ENCODE measurements at places on chromosomes 13 and 19. TPM values are rescaled to one million over a fixed set of nuclear protein-coding genes. Genes with fewer than 3 reads are reported as not detected.

- H3K27me3 ChIP-seq, result no peaks in the 10 kb centered on the region
- H3K4me1 ChIP-seq, result peaks cover 28% of the 10 kb centered on the region
- H3K27ac ChIP-seq, result no peak within 1 kb of the TSS
- H3K4me3 ChIP-seq, result peak within 1 kb of the TSS; percentile 79
- peaks cover 3% of the 10 kb centered on the region for H3K36me3 ChIP-seq
- no peak for DNase-seq
Measured at GRCh38 chr19:35742121-35742724, at the start of gene IGFLR1. Gene IGFLR1, minus strand, starts transcription at chr19:35742452. Its CDS starts 1,272 bp downstream, at chr19:35741180.

DNA sequence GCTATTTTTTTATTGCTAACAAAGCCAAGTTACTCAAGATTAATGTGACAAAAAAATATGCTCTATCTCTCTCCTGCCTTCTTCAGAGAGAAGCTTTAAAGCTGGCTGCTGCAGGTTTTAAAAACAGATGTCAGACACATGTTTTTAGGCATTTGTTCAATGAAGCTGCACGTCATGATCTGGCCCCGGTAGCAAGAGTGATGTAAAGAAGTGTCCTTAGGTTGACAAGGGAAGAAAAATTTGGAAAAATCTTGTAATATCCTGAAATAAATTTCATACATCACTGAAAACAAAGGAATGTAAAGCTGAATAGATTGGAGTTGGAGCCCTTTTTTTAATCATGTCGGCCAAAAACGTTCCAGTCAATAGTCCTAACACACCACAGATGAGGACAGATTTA is 531.4 kb upstream of the NBEA start:
- no peaks in the 10 kb centered on the region for H3K27me3 ChIP-seq
- no peak overlapping the region for H3K4me3 ChIP-seq
- no peaks in the 10 kb centered on the region for H3K4me1 ChIP-seq

- H3K27me3 ChIP-seq, result no peaks in the 10 kb centered on the region
- H3K27ac ChIP-seq, result no peak overlapping the region
- H3K4me1 ChIP-seq, result no peaks in the 10 kb centered on the region
- no peaks in the 10 kb centered on the region for H3K36me3 ChIP-seq
Measured at GRCh38 chr13:40070357-40070756, 414.9 kb downstream of the COG6 start.

DNA sequence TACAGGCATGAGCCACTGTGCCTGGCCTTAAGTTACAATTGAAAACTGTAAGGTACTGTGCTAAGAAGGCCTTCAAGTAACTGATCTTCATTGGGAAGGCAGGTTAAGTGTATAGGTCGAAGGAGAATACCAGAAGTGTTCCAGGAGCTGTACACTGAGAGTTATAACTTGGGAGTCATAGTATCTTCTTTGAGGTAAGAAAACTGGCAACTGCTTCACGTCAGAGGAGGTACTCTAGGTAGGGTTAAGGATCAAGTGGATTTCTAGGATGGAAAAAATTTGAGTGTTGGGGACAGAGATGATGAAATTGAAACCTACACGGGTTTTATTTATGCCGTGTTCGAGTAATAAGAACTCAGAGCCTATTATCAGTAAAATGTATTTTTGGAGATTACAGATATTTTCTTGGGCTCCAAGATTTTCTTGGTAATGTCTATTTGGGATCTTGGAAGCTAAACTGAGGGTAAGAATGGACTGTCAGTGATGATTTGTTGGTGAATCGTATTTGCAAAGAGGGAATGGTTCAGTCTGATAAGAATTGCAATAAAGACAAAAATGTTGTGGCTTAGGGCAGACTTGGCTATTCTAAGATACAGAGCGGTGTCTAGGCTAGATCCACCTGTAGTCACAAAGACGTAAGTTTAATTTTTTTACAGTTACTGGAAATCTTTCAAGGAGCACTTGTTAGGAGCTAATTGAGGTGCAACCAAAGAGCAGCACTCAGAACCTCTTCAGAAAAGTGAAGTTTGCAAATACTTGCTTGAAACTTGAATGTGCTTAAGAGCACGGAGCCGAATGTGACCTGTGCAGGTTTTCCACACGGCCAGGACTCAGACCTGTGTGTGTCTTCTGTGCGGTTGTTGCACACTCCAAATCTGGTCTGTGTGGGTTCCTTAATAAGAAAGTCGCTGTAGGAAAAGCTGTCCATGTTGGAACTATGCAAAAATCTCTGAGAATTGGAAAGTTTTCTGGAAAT is 102.5 kb downstream of the URI1 start:
- H3K27me3 ChIP-seq, result no peaks in the 10 kb centered on the region
- H3K4me1 ChIP-seq, result no peaks in the 10 kb centered on the region
- H3K4me3 ChIP-seq, result no peak overlapping the region
- H3K36me3 ChIP-seq, result no peaks in the 10 kb centered on the region

The NLRP9 gene
- not detected for total RNA-seq
